Gastroesophageal sphincter (tissue), 4 donors: ENCODE measurements at places on chromosomes 5 and 9. TPM values are rescaled to one million over a fixed set of nuclear protein-coding genes. Genes with fewer than 3 reads are reported as not detected.

IL17B gene
- 5.0 TPM for total RNA-seq

ANKDD1B gene
- total RNA-seq = 0.20 TPM

FCHSD1 gene
- total RNA-seq = 8.2 TPM

TSLP gene
- total RNA-seq = 0.96 TPM

OGN gene
- 28.0 TPM for total RNA-seq

CHSY3 gene
- total RNA-seq = 3.4 TPM

NPM1 gene
- 532 TPM for total RNA-seq

SLC36A2 gene
- not detected for total RNA-seq

CXCL14 gene
- total RNA-seq = 0.15 TPM

SLC6A3 gene
- total RNA-seq = not detected

PCDHGA3 gene
- 3.0 TPM for total RNA-seq

NIPAL4 gene
- total RNA-seq = 2.3 TPM

MAT2B gene
- total RNA-seq = 59.6 TPM
